ENCODE measurements at places on chromosomes 7 and 10. TPM values are rescaled to one million over a fixed set of nuclear protein-coding genes. Genes with fewer than 3 reads are reported as not detected.

DNA sequence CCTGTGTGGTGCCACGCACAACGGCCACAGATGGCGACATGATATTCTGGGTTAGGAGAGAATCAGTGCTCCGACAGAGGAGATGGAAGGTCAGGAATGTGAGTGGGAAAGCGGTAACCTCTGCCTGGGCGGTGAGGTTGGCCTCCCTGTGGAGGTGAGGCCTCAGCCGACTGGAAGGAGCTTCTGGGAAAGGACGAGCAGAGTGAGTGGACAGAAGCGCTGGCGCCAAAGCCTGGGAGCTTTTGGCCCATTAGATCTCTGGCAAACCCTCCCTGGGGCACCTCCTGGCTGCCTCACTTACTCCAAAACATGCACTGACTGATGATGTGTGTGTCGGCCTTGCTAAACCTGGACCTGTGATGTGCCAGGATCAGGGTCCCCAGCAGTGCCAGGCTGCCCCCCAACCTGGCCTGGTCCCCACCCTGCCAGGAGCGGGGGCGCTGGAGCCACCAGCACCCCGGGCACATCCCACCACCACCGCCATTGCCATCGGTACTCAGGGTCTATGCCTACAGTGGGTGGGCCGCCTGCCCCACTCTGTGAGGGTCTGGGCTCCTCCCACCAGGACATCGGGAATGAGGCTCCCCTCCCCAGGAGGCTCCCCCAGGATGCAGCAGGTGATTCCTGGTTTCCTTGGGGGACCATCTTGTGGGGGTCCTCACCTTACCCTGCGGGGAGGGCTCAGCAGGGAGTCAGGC, 51.0 kb downstream of the RASGEF1A start:
- DNase-seq, result no peak

DNA sequence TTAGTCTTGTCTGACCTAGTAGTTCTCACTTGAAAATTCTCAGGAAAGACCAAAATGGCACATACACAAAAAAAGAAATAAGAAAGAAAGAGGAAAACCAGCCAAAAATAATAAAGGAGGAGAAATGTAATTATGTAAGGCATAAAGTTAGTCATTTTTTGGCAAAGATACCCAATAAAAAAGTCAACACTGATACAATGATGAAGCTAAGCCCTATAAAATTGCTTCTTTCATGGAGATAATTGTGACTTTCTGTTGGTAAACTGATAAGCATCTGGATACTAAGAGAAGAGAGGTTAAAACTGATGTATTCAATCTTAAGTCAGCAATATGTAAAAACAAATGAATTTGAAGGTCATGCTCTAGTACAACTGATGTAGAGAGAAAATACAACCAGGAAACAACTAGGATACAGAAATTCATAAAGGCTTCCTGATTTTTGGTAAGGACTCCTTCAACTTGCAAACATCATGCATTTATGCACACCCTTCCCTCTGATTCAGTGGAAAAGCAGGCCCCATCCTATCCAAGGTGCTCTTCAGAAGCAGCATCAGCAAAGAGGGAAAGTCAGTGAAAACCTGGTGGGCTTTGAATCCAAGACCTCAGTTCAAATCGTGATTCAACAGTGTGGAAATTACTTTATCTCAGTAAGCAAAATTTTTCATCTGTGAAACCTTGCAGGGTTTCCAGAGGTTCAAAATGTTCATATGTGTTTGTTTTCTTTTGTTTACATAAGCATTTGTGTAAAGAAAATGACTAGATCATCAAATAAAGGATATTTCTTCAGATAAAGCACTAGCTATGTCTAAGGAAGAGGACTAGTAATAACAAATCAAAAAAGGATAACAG, 32.6 kb downstream of the IMMP2L start:
- no peak for DNase-seq

DNA sequence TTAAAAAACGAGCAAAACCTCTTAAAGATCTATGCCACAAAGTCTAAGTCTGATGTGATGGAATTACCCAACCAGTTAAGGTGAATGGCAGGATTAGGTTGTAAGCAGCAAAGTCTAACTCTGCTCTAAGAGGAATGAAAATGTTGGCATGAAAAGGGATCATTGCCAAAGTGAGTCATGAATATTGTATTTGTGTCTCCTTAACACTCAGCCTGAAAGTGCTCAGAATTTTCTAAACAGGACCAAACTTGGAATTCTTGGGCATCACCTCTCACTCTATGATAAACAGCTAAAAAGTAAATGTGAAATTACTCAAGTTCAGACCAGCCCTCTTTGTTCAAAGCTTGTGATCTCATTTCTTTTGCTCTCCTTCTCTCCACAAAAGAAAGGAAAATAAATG, 27.0 kb downstream of the PPP1R3A start:
- DNase-seq, result no peak

DNA sequence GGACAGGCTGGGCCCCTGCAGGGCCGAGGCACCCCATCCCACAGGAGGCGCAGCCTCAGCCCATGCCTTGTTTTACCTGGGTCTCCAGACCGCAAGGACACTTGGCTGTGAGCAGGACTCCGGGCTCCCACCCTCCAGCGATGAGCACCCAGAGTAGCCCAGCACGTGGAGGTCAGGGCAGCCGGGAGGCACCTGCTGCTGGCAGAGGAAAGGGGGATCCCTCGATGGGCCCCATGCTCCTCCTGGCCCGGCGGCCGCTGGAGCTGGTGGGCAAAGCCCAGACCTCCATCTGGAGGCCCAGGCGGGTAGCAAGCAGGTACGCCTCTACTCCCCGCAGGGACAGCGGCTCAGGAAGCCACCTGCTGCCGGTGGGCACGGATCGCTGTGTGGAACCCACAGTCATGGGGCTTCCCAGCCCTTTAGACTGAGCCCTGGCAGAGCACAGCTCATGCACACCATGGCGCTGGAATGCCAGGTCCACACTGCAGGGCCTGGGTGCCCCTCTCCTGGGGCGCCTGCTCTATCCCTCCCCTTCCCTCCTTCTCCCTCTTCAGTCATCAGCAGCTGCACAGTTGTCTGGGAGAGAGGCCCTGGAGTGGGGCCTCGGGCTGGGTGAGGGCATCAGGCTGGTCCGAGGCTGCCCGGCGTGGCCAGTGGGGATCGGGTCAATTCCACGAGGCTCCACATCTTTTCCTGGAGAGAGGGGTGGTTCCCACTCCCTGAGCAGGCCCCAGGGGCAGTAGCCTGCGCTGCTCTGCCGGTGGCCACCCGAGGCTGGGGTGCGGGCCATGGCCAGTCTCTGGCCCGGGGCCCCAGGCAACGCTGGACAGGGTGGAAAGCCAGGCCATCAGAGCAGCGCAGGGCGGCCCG, 65.7 kb downstream of the PWWP2B start:
- DNase-seq, result no peak

The CDH23 gene
- 3.9 TPM for total RNA-seq

DNA sequence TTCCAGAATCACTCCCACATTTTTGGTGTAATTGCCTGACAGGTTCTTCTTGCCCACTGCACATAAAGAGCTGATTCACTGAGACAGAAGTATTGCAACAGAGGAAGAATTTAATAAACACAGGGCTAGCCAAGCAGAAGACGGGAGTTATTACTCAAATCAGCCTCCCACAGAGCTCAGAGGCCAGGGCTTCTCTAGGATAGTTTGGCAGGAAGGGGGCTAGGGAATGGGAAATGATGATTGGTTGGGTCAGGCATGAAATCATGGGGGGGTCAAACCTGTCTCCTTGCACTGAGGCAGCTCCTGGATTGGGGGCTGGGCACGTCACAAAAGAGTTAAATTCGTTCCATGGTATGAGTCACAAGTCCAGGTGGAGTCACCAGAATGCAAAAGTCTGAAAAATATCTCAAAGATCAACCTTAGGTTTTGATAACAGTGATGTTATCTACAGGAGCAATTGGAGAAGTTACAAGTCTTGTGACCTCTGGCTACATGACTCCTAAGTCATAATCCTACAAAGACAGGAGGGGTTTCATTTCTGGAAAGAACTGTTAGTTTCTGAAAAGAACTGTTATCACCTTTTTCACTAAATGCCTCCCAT, 30.2 kb upstream of the ERCC6 start:
- no peak for DNase-seq

The GIMAP7 gene
- total RNA-seq, result 12.9 TPM

DNA sequence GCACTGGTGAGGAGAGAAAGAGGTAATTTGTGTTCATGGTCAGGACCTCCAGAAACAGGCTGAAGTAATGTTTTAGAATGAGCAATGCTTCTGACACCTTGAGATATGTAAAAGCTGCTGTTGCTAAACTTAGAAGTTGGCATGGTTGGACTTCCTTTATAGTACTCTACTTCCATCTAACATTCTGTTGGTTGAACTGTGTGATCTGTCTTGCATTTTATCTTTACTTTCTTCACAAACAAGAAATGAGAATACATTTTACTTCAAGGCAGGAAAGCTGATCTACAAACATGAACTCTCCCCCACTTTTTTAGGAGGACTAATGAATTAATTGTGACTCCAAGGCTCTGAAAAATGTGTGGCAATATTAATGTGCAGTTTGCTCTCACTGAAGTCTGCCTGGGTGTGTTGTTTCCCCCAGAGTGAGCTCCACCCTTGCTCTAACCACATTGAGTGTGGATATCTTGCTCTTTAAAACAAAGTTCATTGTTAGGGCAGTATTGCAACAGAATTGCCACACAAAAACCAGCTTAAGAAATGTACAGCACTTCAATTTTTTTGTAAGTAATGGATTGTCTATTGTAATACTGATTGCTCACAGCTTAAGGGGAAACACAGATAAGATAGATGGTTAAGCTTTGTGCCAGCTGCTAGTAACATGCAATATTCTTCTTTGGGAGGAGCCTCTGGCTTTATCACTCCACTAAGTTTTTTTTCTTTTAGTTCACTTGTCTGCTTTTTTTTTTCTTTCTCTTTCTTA, 69.0 kb downstream of the ADD3 start:
- DNase-seq, result peak; percentile 81

GRCh38 chr10:119203006-119203405, 4.4 kb upstream of the GRK5 start:
- DNase-seq, result no peak

The EPHA1 gene
- 0.71 TPM for total RNA-seq

- DNase-seq, result no peak
Observed at GRCh38 chr7:112097524-112097923, 108.7 kb downstream of the DOCK4 start.

DNA sequence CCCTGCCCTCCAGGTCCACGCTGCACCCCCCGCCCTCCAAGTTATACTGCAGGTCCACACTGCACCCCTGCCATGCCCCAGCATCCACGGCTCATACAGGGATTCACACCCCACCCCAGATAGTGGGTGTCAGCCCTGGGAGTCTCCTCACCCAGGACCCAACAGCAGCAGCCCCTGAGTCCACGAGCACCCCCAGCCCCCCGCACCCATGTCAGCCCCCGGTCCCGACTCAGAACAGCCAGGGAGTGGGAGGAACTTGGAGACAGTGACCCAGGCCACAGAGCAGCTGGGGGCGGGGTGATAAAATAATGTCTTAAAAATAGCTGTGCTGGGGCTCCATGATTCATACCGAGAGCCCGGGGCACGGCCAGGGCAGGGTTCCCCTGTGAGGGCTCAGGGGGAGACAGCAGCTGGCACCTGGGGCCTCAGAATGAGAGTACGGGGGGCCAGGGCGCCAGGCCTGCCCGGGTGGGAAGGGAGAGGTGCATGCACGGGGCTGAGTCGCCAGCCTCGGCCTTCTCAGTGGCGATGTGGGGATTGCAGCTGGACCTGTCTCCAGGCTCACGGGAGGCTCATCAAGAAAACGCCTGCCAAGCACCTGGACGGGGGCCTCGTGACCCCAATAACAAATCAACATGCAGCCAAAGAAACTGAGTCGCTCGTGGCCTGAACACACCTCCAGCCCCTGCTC, 29.8 kb downstream of the ADAP1 start:
- no peak for DNase-seq

GRCh38 chr7:102416406-102416805, 17.0 kb upstream of the ORAI2 start:
- no peak for DNase-seq

DNA sequence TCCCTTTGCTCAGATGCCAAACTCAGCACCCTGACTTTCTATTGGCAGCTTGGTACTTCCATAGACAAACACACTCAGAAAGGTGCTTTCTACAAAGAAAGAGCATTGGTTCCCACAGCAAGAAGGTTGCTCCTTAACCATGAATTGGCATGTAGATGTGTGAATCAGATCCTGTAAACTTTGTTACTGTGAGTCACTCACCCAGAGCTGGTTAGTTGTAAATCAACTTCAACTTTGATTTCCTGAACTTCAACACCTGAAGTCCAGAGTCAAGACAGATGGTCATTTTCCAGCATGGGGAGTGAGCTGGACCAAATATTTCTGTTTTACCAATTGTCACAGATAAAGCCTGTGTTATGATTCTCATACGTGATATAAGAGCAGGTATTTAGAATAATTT, 797.2 kb downstream of the TNS3 start:
- DNase-seq, result no peak

DNA sequence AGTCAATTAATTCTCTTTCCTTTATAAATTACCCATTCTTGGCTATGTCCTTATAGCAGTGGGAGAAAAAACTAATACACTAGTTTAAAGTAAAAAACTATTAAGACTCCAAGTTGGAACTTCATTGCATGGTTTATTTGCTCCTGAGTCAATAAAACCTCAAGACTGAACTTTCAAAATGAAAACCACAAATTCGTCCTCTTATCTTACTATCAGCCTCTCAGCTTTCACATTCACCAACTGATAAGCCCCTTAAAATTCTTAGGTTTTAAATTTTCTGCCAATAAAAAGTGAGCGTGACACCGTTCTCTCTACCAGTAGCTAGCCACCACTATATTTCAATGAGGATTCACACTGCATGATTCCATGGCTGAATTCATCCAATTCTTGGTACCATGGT, 346.4 kb upstream of the NPSR1 start:
- DNase-seq, result no peak

DNA sequence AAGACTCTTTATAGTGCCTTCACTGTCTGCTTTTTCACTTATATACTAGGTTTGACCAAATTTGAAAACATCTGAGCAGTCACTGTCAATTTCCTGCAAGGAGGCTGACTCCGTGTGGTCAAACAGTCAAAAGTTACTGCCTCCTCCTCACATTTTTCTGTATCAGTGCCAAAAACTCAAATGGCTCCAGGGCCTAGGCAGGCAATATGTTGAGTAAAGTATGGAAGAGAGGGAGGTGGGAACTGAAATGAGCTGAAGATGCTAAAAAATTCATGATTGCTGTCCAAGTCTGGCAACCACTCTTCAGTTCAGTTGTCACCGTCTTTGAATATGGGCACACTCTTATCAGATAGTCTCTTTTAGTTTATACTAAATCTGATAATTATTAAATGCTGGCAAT, 551.6 kb downstream of the CCSER2 start:
- DNase-seq, result no peak

- no peak for DNase-seq
Observed at GRCh38 chr7:27745064-27745583, 5.2 kb downstream of the TAX1BP1 start.

The CFAP46 gene
- 0.35 TPM for total RNA-seq

The CPA4 gene
- total RNA-seq, result 6.0 TPM

The PTPRZ1 gene
- total RNA-seq, result 3.0 TPM

The ABCB1 gene
- total RNA-seq, result 3.0 TPM

DNA sequence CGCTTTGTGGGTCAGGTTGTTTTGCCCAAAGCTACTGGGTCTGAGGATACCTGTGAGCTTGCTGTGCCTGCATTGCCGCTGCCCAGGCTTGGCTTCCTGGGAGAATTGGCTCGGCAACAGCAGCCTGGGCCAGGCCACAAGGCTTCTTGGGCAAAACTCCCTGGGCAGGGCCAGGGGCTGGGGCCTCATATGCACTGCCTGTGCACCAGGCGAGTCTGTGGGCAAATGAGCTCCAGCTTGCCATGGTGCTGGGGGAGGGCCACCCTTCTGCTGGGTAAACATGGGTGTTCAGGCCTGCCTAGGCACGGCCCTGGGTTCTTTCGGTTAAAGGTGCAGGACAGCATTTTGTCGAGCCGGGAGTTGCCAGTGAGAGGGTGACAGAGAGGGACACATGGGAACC, 19.4 kb downstream of the ZMIZ1 start:
- no peak for DNase-seq

GRCh38 chr7:28554802-28555471, 142.6 kb downstream of the CREB5 start:
- DNase-seq, result no peak

The WNT16 gene
- not detected for total RNA-seq

All from right atrium auricular region (tissue), 2 donors.